ENCODE measurements at places on chromosomes 3 and 15.

- DNase-seq, result no peak
Measured at GRCh38 chr3:192079098-192079497, 618.1 kb downstream of the PYDC2 start.

GRCh38 chr3:64345371-64345770 is 120.1 kb upstream of the PRICKLE2 start:
- no peak for DNase-seq

- DNase-seq, result no peak
Measured at GRCh38 chr3:115019900-115020299, 127.2 kb downstream of the ZBTB20 start.

DNA sequence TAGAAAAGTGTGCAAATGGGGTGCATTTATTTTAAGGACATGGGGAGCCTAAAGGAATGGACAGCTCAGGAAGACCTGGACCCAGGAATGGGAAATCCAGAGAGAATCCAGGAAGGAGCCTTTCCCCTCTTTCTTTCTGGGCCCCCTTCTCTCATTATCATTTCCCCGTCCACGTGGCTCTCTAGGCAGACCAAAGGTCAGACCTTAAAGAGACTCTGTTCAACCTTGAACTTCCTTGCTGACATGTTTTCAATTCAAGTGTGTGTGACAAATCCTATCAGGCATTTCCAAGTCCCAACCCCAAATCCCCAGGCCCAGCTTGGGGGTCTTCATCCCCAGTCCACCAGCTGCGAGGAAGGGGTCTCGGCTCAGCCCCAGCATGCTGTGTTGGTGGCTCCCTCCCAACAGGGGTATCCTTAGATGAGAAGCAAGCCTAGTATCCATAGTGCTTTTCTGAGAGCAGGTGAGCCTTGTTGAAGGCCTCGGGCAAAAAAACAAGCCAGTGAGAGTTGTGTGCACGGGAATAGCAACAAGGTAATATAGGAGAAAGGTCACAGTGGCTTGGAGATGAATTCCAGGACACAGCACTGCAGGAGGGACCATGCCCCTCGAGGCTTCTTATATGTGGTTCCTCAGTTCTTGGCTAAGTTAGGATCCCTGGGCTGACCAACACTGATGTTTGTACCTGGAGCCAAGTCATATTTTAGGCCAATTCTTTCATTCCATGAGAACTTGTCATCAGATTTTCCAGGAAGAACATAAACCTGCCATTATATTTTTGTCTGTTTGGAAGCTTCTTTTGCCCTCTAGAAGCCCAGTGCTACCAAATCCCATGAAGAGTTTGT is 130.0 kb downstream of the ASB7 start:
- no peak for DNase-seq

GRCh38 chr15:87763837-87764236 is 492.7 kb downstream of the NTRK3 start:
- no peak for DNase-seq

- DNase-seq, result no peak
Measured at GRCh38 chr3:193843474-193844301, 250.7 kb downstream of the OPA1 start.

GRCh38 chr3:13288732-13289718 is 131.1 kb downstream of the NUP210 start:
- no peak for DNase-seq

DNA sequence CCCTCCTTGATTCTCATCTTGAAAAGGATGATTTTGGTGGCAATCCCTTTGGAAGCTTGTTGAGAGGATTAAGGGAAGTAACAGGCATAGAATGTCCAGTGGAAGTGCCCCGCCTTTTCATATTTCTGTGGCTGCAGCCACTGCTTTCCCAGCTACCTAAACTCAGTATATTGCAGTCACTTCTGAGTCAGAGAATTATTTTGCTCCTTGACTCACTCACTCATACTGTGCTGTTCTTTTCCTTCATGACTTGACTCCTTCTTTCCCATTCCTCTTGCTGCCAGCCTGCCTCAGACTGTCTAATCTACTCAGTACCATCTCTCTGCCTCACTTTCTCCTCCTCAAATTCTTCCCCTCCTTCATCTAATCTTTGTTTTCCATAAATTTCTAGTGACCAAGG is 26.5 kb upstream of the POLR2M start:
- no peak for DNase-seq

GRCh38 chr15:75156326-75157215 is 45.1 kb upstream of the C15orf39 start:
- no peak for DNase-seq

GRCh38 chr3:61092870-61093269 is 158.4 kb downstream of the FHIT start:
- no peak for DNase-seq

DNA sequence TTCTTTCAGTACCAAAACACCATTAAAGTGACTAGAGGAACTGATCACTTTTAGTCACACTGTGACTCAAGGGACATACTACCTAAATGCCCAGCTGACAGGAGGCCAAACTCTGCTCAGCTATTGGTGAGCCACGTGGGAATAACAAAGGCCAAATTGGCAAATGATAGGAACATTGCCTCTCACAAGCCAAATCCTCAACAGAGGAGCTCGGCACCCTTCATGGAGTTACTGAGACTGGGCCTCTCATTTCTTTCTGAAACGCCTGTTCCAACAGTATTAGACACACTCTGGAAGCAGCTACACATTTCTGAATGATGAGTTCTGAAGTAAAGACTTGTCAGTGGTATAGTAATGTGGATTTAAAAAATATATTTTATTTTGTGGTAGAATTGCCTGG is 166.0 kb upstream of the COL8A1 start:
- no peak for DNase-seq

- no peak for DNase-seq
Measured at GRCh38 chr3:153244961-153245360, 82.9 kb downstream of the RAP2B start.

- DNase-seq, result no peak
Measured at GRCh38 chr3:44421280-44421679, 56.2 kb downstream of the ZNF445 start.

- DNase-seq, result no peak
Measured at GRCh38 chr3:147388700-147389580, 17.4 kb downstream of the ZIC4 start.
